GF-D8 (cell line): ENCODE measurements at places on chromosomes 12 and 14.

GRCh38 chr12:90410962-90411361, 544.0 kb downstream of the CCER1 start:
- no peak for DNase-seq

GRCh38 chr14:78227248-78228077, 57.3 kb downstream of the NRXN3 start:
- no peak for DNase-seq

- no peak for DNase-seq
These were observed 25.6 kb upstream of the DBX2 start for GRCh38 chr12:45076417-45077026.

DNA sequence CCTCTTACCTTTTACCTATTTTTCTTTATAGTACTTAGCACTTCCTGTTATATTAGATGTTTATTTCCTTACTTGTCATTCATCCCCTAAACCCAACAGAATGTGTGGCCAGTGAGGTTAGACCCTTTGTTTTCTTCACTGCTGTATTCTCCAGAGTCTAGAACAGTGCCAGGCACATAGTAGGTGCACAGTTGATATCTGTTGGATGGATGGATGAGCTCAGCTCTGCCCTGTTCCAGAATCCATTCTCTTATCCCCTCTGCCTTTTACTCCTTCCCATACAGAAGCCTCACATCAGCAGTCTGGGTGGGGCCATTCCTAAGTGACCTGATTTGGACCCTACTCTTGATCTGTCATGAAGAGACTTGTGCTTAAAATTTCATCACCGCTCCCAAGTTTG, 94.5 kb upstream of the DACT1 start:
- DNase-seq = no peak

- DNase-seq = no peak
These were observed 31.2 kb upstream of the FZD10 start for GRCh38 chr12:130131025-130131424.

GRCh38 chr12:31326736-31327659, 1.0 kb upstream of the SINHCAF start:
- no peak for DNase-seq

GRCh38 chr12:67710582-67710981, 62.0 kb downstream of the DYRK2 start:
- DNase-seq = no peak

- DNase-seq = no peak
These were observed 37.9 kb upstream of the MDM1 start for GRCh38 chr12:68370006-68370590.

GRCh38 chr12:26830783-26831551, 2.0 kb downstream of the ITPR2 start:
- no peak for DNase-seq

GRCh38 chr12:26460361-26460760, 265.0 kb downstream of the SSPN start:
- DNase-seq = no peak

DNA sequence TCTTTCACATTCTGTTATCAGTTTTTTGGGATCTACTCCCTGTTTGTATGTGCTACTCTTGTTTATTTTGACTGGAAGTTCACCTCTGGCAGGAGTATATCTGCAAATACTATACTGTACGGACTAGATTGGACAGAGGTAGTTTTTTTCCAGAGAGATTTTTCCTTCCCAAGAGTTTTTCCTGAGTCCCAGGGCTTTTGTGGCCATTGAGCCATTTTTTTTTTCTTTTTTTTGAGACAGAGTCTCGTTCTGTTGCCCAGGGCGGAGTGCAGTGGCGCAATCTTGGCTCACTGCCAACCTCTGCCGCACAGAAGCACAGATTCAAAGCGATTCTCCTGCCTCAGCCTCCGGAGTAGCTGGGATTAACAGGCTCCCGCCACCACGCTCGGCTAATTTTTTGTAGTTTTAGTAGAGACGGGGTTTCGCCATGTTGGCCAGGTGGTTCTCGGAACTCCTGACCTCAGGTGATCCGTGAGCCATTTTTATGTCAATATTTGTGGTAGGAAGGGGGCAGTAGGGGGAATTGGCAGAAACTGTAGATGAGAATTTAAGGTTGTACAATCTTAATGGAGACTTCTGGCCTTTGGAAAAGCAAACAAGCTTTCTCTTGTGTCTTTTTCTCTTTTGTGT, 19.4 kb downstream of the KTN1 start:
- no peak for DNase-seq

DNA sequence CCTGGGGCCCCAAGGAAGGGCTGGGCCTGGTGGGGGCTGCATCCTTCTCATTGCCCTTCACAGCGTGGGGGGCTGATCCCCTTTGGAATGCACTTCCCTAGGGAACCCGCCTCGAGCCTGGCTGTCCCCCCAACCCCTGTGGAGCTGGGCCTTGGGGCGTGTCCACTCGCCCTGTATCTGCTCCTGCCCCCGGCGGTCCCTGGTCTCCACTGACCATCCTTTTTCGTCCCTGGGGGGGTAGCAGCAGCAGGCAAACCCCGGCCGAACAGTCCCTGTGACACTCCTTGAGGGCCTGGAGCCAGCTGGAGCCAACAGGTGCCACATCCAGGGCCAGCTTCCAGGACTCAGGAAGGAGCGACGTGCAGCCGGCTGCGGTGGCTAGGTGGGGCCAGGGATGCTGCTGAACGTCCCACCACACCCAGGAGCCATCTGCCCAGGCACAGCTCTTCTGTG, 9.4 kb upstream of the GPR132 start:
- no peak for DNase-seq

GRCh38 chr14:94345344-94346064, 22.4 kb upstream of the SERPINA6 start:
- DNase-seq = no peak

- no peak for DNase-seq
These were observed 42.5 kb downstream of the PKP2 start for GRCh38 chr12:32854097-32854496.

GRCh38 chr14:23640524-23641141, 4.5 kb downstream of the DHRS2 start:
- DNase-seq = no peak

- DNase-seq = no peak
These were observed 3.6 kb upstream of the LRCOL1 start for GRCh38 chr12:132614029-132614428.

DNA sequence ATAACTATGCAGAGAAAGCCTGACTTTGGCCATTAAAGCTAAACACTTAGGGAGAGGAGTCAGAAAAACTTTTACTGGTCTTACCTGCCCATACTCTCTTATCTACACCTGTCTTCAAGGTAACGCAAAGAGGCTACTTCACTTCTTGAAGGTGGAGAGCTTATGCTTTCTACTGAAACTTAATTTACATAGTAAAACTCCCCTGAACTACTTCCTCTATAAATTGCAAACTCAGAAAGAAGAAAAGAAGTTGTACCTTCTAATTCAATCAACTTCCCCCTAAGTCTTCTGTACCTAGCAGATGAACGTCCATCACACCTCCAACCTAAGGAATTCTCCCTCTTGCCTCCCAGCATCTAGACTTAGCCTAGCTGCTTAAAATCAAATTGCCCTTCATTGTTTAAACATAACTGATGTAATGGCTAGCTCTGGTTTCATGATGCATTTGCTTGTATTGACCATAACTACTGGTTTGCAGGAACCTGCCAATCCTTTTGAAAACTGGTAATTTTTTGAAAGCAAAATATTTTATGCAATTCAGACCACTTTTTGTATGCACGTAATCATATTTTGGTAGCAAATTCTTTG, 87.7 kb downstream of the STON2 start:
- DNase-seq = no peak

DNA sequence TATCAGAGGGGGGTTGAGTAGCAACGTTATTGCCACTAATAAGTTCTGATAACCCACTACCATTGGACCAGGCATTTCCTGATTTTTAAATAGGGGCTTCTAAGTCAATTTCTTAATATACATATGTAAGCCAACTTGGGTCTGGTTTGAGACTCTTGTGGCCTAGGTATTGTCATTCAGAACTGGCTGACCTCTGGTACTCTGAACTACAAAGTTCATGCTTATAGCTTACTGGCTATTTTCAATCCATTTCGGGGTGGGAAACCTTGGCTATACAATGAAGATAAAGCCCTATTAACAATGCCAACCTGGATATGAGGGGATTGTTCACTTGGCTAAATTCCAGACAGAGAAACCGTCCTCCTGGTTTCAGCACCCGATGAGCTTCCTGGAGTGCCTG, 8.7 kb downstream of the DYNLL1 start:
- DNase-seq = no peak

DNA sequence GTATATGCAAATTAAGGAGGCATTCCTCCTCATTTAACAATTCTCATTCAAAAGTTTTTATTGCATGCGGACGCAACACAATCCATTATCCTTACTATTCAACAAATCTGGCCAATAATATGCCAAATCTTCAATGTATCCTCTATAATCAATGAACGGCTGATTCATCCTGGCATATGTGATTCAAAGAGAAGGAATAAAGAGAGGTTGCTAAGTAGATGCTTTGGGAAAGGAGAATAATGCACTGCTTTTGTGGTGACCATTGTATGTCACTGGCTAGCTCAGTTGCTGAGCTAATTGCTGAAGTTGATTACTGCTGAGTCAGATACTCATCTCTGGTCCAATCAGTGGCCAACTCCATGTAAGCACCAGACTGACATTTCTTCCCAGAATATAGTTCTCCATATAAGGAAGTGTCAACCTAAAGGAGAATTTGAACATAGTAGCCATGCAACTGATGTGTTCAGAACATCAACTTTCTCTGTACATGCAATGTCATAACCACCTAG, 148.0 kb downstream of the PDZRN4 start:
- no peak for DNase-seq

DNA sequence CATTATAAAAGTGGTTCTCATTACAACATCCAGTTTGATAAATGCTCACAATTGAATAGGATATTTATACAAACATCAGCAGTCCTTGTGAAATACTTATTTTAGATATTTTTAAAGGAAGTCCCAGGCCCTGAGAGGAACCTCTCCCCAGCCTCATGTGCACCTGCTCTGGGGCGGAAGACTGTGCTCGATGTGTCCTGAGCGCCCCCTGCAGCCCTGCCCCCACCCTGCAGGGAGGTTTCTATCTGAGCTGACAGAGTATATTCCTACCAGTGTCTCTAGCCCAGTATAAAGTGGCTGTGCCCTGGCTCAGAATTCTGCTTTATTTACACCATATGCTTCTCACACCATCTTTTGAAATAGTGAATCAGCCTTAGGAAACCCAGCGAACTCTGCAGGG, 1349.1 kb downstream of the TMEM121 start:
- peak; percentile 58 for DNase-seq

DNA sequence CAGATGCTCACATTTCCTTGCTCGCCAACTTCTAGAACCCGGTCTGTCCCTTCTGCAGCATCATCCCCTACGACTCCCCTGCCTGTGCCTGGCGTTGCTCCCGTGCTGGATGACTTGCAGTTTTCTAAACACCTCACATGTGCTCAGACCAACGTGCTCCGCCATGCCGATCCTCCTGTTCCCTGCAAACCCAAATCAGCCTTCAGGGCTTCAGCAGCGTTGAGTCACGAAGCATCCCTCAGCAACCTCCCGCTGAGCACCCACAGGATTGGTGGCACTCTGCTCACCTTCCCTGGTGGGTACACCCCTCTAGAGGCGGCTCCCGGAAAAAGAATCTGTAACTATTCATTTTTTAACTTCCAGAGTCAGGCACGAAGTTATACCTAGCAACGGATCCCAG, 2.8 kb upstream of the PIWIL1 start:
- no peak for DNase-seq

DNA sequence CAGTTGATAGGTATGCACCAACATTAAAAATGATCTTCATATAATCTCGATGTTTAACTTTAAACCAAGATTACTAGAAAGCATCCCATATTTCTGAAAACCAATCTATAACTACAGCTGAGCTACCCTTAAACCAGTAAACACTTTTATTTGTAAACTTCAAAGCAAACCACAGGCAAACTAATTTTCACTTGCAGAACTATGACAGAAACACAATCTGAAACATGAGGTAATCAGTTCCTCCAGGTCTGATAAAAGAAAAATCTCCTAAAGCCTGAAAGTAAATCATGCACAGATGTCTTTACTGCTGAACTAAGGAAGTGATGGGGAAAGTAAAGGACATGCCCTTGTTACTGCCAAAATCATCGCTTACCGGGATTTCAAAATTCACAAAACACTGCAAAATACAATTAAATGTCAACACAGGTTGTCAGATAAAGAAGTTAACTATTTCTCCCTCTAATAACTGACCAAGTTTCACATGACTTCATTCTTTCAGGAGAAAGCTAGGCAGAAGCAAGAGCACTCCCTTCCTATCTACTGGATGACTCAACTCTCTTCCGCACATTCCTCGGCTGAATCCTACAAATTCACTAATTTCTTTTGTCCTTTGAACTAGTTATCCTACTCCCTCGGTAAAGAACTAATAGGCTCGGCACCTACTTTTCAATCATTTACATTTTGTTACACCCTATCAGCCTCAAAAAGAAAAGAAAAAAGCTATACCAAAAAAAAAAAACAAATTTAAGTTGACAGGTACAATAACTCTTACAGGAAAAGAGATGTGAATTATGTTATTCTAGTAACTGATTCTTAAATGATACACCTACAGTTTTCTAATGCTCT, 1.4 kb downstream of the EEA1 start:
- DNase-seq = no peak

GRCh38 chr12:112616469-112617152, 174.9 kb upstream of the RPH3A start:
- DNase-seq = no peak

GRCh38 chr14:72699852-72700257, 194.0 kb downstream of the DPF3 start:
- no peak for DNase-seq

DNA sequence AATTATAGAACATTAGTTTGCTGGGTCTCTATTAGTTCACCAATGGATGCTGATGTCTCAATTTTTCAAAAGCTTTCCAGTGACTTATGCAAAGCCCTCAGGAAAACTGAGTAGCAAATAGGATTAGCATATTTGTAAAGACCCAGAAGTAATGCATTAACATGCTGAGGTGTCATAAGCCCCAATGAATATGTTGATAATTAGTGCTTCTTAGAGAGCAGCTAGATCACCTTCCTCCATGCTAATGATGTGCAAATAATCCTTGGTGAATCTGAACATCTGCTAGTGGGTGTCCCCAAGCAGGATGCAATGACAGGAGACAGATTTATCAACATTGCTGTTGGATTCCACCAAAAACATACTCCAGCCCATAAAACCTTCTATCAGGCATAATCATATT, 19.0 kb downstream of the IFNG start:
- DNase-seq = no peak
